ENCODE measurements at places on chromosomes 12 and 14. TPM values are rescaled to one million over a fixed set of nuclear protein-coding genes. Genes with fewer than 3 reads are reported as not detected.

SLC6A13 gene
- polyA plus RNA-seq, result not detected

SUPT16H gene
- polyA plus RNA-seq, result 63.7 TPM

TAS2R50 gene
- not detected for polyA plus RNA-seq

TAC3 gene
- not detected for polyA plus RNA-seq

IRF9 gene
- 127 TPM for polyA plus RNA-seq

RNASE8 gene
- polyA plus RNA-seq, result not detected

GLIPR1 gene
- 167 TPM for polyA plus RNA-seq

CNTN1 gene
- polyA plus RNA-seq, result not detected

SOAT2 gene
- polyA plus RNA-seq, result not detected

HSPB8 gene
- polyA plus RNA-seq, result not detected

TAS2R10 gene
- not detected for polyA plus RNA-seq

SPIC gene
- polyA plus RNA-seq, result not detected

GPATCH2L gene
- polyA plus RNA-seq, result 12.4 TPM

SERPINA1 gene
- polyA plus RNA-seq, result 2.6 TPM

ARF3 gene
- polyA plus RNA-seq, result 30.5 TPM

GYS2 gene
- polyA plus RNA-seq, result not detected

PZP gene
- polyA plus RNA-seq, result 0.29 TPM

RNF212B gene
- not detected for polyA plus RNA-seq

DDHD1 gene
- polyA plus RNA-seq, result 8.3 TPM
